Heart right ventricle (tissue), 16 donors: ENCODE measurements at places on chromosomes 12 and 14. TPM values are rescaled to one million over a fixed set of nuclear protein-coding genes. Genes with fewer than 3 reads are reported as not detected.

- DNase-seq: no peak
These were observed 21.2 kb downstream of the FGF6 start for GRCh38 chr12:4424422-4424821.

DNA sequence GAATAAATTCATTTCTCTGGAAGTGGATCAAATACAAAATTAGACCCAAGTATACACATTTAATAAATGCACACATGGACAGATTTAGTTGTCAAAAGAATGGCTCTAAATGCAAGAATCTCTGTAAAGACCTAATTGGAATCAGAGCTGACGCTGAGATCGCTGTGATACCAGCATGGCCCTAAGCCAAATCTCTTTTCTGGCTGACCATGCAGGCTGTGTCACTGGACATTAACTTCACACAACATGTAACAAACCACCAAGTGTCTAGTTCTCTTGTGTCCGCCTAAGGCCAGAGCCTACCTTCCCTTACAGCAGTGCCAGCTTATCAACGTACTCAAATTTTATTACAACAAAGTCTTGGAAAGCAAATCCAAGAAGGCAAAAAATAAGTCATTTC lies 127.5 kb downstream of the MED13L start:
- no peak for DNase-seq

DNA sequence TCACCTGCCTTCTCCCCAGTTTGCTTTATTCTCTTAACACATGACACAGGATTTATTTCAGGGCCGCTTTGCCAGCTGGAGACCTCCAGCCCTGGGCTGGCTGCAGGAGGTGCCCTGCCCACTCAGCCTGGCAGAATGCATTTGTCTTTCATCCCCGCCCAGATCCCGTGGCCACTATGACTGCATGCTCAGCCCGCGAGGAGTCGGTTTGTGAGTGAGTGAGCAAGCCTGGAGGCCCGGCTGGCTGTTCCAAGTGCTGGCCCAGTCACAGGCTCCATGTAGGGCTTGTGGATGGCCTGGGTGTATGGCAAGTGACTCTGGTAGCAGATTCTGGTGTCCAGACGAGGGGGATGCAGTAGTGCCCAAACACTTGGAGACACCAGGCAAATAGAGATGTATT lies 2.1 kb downstream of the TDP1 start:
- no peak for DNase-seq

DNA sequence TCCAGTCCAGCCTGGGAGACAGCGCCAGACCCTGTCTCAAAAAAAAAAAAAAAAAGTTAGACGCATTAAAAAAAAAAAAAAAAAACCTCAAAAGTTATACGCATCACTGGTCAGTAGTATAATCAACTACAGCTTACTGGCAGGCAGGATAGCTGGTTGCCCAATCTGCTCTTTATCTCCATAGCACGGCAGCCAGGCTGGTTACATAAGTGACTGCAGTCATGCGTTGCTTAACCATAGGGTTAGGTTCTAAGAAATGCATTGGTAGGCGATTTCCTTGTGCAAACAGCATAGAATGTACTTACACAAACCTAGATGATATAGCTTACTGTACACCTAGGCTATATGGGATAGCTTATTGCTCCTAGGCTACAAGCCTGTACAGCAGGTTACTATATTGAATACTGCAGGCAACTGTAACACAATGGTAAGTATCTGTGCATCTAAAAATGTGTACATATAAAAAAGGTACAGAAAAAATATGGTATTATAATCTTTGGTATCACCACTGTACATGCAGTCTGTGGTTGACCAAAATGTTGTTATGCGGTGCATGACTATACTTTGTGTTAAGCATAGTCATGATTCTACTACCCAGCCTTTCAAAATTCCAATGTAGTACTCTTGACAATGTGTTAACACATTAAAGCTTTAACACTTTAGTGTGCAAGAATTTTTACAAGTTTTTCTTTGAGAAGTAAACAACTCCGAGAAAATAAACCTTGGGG lies 8.1 kb downstream of the L2HGDH start:
- DNase-seq: no peak

GRCh38 chr14:53047307-53048069 lies 96.6 kb upstream of the FERMT2 start:
- DNase-seq: no peak

DNA sequence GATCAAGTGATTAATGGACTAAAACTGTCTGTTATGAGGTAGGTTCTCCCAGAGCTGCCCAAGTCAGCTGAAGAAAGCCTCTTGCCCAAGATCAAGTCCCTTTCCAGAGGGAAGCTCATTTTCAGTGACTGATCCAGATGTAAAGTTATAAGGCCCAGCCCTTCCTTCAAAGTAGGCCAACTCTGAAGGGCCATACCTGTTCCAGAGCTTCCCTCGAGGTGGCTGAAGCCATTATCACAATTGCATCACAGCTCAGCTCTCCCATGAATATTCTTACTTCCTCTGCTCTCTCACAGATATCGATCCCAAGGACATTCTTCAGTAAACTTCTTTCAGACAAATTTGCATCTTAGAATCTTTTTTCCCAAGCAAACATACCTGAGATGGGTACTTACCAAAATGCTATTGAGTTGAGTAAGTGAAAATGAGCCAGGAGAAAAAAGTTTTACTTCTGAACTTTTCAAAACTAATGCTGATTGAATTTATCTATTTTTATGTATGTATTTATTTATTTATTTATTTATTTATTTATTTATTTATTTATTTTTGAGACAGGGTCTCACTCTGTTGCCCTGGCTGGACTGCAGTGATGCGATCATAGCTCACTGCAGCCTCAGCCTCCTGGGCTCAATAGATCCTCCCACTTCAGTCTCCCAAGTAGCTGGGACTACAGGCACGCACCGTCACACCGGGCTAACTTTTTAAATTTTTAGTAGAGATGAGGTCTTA lies 42.6 kb upstream of the USP15 start:
- no peak for DNase-seq

- no peak for DNase-seq
These were observed 134.8 kb downstream of the DUSP6 start for GRCh38 chr12:89217472-89217871.

DNA sequence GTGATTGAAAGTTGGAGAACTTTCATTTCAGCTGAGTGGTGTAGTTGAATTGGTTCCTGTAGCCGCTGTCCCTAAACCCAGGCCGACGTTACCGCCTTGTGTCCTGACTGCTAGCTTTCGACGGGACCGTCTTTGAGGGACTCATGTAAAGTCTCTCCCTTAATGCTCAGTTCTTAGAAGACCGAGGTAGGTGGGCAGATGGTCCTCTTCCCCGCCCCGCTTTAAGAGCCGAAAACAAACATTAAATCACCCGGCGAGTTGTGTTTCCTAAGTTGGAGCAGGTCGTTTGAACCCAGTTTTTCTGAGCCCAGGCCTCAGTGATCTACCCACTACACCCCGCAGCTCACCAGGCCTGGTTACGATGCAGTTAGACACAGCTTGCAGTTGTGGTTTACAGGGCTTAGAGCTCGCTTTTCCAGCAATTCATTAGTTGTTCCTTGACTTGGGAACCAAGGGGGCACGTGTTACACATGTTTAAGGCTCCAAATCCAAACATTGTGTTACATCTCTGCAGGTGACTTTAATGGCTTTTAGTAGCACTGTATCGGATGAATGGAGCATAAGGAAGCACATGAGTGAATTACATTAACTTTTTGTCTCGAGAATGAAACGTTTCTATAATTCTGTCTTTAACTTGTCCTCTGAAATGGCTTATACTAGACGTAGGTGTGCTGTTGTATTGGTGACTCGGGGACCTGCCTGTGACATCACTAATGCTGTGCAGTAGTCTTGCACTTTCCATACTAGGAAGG lies 790 bp downstream of the NEDD1 start:
- DNase-seq: no peak

- no peak for DNase-seq
These were observed 8.4 kb downstream of the OR6S1 start for GRCh38 chr14:20632831-20633691.

- DNase-seq: no peak
These were observed 36.8 kb upstream of the TUBA1A start for GRCh38 chr12:49225576-49226166.

- peak; percentile 57 for DNase-seq
These were observed 19.9 kb downstream of the EIF2B2 start for GRCh38 chr14:75022655-75023054.

DNA sequence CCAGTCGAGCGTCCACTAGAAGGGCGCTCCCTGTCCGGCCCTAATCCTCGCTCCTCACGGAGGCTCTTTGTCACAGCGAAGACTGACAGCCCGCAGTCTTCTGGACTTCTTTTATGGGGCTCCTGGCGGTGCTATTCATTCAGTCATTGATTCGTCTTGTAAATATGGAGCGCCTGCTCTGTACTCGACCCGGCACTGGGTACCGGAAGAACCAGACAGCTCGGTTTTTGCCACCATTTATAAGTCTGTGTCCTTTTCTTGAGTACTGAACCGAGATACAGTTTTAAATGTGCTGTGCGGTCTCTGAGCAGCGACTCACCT lies 570 bp downstream of the DMAC2L start:
- no peak for DNase-seq

DNA sequence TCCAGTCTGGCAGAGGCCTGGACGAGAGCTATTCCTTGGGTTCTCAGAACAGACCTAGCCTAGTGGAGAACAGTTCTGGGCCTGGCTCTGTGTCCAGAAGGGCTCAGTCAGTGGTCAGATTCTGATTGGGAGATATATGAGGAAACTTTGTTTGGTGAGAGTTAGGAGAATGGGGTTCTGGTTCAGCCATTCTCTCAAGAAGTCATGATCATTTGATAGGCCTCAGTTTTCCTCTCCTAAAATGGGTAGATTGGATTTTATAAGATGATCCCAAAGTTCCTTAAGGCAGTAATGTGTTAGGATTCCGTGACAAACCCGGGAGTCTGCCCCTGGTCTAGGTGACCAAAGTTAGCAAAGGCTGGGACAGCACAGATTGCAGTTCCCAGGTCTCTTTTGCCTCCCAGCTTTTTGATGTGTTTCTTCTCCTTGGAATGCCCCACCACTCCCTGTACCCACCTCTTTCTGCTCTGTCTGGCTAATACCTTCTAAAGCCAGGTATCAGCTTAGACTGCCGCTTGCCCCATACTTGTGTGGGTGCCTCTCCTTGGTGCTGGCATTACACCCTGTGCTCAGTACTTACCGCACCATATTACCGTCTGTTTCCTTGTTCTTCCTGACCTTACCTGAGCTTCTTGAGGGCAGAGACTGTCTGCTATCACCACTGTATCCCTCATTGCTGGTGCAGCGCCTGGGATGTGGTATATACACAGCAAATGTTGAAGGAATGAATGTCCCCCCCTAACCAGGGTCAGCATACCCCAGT lies 25.5 kb downstream of the SUSD6 start:
- no peak for DNase-seq

DNA sequence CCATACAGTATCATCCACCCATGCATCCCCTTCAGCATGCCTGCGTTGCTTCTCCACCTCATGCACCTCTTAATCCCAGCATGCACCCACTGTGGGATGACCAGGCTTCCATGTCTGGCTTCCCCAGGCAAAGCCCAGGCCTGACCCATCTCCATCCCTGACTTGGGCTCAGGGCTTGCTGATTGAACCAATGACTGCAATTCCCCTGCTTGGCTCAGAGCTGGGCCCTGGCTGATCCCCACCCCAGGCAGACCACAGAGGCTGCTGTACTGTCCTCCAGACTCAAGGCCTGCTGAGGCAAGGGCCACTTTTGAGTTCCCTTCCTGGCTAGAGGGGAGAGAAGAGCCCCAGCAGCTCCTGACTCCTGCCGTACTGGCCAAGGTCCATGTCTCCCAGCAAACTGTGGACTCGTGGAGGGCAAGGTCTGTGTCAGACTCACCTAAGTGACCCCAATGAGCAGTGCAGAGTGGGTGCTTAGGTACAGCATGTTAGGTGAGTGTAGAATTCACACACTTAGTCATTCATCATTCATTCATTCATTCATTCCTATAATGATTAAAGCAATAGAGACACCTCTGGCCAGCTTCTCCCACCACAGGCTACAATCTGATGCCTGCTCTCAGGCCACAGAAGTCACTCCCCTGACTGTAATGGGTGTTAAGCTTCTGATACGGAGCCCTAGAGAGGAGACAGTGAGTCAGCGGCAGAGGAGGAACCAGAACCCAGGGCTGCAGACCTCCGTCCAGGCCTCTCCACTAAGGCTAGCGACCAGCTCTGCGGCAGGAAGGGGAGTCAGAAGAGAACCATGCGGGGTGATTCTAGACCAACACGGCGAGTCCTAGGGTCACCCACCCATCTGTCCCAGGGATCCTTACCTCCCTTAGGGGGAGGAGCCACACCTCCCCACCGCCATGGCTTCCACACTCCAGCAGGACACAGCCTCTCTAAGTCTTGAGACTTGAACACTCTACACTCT lies 2.9 kb downstream of the BEGAIN start:
- DNase-seq: no peak

Gene TPPP2
- total RNA-seq: 2.0 TPM

Gene IKZF4
- total RNA-seq: 7.2 TPM

Gene ATF7IP
- 37.9 TPM for total RNA-seq

Gene CCDC60
- not detected for total RNA-seq

Gene MLXIP
- 37.9 TPM for total RNA-seq
